ENCODE measurements at places on chromosomes 6 and 20. TPM values are rescaled to one million over a fixed set of nuclear protein-coding genes. Genes with fewer than 3 reads are reported as not detected.

TM9SF4 gene
- 39.7 TPM for total RNA-seq

UBD gene
- not detected for total RNA-seq

MMP24 gene
- 0.20 TPM for total RNA-seq

PNISR gene
- total RNA-seq = 208 TPM

PEX3 gene
- total RNA-seq = 21.0 TPM
